ENCODE measurements at places on chromosomes 6 and 20.

DNA sequence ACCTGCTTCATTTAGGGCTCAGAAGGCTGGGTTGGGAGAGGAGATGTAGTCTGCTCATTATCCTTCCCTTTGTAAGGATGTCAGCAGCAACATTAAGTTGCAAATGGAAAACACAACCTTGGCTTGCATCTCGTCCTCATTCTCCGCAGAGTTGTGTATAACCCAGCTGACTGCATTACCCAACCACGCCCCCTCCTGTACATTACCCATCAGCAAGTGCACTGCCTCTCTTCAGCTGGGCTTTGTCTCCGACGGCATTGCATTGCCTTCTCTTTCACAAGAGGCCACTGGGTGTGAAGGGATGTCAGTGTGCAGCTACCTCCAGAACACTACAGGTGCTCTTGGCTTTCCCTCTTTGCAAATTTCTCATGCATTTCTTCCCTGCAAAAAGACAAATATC is 128.7 kb upstream of the TSHZ2 start:
- no peak for DNase-seq

DNA sequence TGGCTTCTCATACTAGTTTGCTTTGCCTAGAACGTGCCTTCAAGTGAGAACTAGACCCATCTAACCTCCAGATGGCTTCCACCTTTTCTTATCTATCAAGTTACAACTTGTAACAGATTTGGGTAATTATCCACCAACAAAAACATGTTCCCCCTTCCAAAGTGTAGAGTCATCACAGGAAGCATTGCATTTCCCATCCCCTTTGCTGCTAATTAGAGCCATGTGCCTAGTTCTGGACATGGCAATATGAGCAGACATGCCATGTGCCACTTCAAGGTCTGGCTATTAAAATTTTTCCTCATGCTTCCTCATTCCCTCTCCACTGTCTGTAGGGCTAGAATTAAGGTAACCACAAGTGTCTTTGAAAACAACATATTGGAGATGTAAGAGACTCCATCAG is 814.4 kb downstream of the TENT5A start:
- no peak for DNase-seq

DNA sequence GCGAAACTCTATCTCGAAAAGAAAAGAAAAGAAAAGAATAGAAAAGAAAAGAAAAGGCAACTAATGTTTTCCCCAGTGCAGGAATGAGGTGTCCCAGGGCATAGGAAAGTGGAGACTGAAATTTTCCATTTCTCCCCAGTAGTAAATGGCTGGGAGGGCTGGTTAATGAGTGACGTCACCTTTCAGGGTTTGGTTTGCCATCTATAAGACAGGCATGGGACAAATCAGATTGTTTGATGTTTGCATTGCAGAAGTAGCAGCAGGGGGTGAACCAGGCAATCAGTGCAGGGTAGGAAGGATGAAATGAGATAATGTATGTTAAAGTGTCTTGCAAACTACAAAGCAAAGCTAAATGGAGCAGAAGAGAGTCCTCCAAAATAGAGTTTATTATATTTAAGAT is 533.4 kb downstream of the PKHD1 start:
- DNase-seq = no peak

GRCh38 chr20:23441850-23442313 is 2.4 kb downstream of the CSTL1 start:
- DNase-seq = peak; percentile 18

DNA sequence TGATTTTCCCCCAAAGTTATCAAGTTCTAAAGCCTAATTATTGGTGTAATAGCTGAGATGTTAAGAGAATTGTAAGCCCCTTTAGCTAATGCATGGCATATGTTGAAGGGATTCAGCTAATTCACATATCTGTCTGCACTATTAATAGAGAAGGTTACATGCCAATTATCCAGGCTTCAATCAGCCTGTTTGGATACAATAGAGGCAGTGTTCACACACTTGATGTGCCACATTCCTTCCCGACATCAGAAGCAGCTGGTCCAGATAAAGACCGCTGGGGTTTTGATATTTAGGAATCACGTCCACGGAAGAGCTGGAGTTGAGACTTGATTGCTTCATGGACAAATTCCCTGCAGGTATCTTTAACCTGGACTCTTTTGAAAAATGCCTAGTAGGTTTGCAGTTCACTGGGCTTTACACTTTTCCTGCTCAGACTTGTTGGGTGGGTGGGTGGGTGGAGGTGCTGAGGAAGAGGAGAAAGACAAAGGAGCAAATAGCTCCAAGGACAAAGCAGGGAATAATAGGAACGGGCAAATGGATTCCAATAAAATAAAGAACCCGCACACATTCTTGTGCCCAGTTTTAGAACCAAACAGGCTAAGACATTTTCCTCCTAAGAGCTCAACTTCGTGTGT is 142.6 kb upstream of the ZNF217 start:
- DNase-seq = no peak
